Skeletal muscle cell (primary cell): ENCODE measurements at places on chromosomes 7 and 10.
A peak's percentile ranks its signal among the peaks of the same experiment; 100 is the strongest.

DNA sequence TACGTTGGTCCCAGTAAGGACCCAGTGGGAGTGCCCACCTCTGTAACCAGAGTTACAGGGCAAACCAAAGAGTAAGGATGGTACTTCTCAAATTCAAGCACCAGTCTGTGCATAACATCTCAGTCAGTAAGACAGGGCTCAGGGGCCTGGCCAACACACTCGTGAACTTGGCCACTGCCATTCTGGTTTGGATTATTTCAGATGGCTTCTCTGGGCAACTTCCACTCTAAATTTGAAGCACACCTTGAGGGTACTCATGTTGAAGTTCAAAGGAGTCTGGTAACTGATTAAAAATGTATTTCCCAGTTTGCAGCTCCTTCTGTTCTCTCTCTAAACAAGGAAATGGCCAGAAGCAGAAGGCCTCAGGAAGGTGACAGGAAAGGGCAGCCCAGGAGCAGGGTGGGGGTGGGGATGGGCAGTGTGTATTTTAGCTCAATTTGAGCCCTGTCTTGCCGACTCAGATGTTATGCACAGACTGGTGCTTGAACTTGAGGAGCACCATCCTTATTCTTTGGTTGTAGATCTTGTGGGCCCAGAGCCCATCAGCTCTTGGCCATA lies 107.3 kb upstream of the GLI3 start:
- no peak for DNase-seq

GRCh38 chr10:34979938-34980337 lies 110.2 kb downstream of the CUL2 start:
- no peak for DNase-seq

- DNase-seq: no peak
These were observed 268.6 kb downstream of the KLF6 start for GRCh38 chr10:3516234-3516922.

DNA sequence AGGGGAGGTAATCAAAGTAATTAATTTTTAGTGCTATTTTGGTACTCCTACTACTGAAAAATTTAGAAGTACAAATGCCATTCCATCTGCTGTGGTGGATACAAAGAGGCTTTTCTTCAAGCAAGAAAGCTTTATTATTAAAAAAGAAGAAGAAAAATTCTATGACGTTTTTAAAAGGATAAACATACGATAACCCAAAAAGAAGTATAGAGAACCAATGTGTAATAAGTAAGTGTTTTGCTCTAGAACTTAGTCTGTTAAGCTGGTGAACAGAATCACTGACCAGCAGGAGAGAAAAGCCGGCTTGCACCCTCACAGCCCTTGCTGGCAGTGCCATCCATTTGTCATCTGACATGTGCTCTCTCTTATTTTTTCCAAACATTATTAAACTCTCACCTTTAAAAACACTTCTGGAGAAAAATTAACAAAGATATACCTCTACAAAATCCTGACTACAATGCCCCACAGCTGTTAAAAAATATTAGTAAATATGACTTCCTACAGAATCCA lies 81.5 kb downstream of the SRPK2 start:
- no peak for DNase-seq

DNA sequence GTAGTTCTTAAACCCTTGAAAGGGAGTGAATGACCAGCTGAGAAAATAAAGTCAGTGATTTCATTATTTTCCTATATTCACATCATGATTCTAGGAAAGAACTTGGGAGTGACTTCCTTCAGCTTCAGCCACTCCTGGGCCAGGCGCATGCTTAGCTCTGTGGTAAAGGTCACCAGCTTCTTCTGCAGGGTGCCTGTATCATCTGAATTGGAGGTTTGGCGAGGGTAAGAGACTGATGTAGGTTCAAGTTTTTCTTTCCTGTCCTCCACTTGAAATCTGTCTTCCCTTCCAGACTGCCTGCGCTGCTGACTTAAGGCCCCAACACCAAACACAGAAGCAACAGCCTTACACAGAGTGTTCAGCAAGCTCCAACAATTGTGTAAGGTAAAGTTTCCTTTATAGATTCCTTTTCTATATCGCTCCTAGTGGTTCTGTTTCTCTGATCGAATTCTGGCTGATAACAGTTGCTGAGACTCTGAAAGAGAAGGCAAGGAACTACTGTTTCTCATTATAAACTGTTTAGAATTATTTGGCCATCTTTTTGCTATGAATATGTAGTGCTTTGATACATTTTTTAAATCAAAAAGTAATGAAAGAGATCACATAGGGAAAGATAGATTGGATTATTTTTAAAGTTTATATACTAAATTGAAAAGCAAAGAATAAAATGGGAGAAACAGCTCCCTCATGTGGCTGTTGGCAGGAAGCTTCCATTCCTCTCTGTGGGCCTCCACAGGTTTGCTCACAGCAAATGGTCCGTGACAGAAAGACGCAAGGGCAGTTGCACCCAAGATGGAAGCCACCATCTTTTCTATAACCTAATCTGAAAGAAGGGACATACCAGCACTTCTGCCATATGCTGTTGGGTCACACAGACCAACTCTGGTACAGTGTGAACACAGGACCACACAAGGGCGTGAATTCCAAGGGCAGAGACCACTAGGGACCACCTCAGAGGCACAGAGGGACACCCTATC lies 14.0 kb downstream of the GATAD1 start:
- DNase-seq: peak; percentile 3

DNA sequence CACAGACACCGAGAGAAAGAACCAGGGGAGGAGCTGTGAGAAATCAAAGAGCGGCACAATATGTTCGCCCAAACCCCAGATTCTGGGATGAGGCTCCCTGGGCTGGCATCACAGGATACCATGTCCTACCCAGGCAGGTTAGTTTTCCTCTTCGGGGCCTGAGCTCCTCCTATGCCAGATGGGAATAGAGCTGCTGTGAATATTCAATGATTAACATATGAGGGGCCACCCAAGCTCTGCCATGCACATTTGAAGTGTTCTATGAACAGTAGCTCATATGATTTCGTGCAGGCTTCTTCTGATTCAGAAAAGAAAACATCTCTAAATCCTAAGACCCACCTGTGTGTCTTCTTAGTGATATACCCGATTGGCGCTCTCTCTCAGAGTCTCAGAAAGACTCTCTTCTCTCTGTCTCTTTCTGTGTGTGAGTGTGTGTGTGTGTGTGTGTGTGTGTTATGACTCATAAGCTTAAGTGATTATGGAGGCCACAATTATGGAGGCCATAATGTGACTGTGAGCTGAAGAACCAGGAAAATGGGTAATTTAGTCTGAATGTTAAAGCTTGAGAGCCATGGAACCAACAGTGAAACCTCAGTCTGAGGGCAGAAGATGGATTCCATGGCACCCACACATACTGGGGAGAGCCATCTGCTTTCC lies 220.5 kb downstream of the KLF6 start:
- DNase-seq: no peak

GRCh38 chr7:10908600-10908999 lies 65.1 kb upstream of the PHF14 start:
- DNase-seq: no peak

- DNase-seq: no peak
These were observed 26.1 kb upstream of the TRUB1 start for GRCh38 chr10:114911801-114912469.

GRCh38 chr7:136272934-136273333 lies 295.8 kb upstream of the MTPN start:
- no peak for DNase-seq

DNA sequence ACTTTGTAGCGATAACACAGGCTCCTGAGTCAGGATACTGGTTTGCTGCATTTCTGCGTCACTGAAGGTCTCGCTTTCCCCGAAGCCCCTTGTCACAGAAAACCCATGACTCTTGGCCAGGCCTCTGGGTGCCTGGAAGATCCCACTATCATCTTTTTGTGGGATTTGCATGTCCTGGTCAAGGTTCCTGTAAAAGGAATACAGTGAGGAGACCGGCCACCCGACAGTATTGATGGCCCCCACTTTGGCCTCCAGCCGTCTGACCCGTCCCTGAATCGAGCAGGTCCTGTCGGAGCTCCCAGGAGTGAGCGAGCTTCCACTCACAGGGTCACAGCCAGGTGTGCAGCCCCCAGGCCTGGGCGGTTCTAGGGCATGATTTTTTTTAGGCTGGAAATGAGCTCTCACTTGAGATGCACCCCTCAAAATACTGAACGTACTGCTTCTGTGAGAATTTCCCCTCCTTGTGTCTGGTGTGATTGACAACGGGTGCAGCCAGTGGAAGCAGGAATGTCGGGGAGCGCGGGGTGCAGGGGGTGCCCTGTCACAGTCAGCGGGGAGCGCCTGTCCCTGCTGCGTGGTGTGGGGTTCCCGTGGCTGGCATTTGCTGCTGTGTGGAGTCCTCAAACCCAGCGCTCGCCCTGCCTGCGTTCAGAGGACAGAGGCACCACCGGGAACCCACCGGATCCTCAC lies 75.8 kb downstream of the DNAJB6 start:
- no peak for DNase-seq

GRCh38 chr7:44220358-44221112 lies 19.8 kb downstream of the YKT6 start:
- no peak for DNase-seq

DNA sequence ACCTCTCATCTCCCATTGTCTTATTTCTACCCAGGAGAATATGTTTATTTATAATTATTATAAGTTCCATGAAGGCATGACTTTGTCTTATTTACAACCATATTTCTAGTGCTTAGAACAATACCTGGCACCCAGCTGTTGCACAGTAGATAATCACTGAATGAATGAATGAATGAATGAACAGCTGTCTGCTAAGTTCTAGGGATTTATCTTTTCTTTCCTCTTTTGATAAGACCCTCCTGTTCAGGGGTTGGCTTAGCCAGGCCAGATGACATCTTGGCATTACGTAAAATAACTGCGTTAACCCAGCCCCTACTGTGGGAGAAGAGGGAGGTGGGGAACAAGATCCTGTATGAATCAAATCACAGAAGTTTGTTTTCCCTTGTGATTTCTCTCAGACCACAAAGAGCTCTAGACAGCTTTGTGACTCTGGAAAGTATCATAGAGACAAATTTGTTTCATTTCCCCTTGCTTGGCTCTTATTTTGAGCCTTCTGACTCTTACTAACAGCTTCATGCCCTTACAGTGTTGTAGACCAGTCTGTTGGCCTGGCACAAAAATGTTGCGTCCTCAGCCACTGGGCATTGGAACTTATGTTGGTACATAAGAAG lies 8.4 kb downstream of the ZNF862 start:
- DNase-seq: no peak

DNA sequence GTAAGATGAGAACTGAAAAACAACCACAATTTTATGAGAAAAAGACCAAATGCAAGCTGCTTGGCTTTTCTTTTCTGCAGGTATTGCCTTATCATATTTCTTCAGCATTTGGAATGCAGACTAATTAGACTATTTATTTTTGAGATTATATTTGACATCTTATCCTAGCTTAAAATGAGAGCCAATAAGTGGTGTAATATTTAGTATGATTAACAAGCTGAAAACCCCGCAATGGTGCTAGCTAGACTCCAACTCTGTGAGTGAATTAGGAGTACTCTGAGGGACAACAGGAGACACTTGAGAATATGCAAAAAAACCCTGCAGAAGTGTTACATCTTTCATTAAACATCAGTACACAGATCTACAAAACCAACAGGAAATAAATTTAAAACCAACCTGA lies 180.3 kb upstream of the MEOX2 start:
- no peak for DNase-seq
